Activated CD4-positive, alpha-beta T cell treated with anti-CD3 and anti-CD28 coated beads, Interleukin-2, Interleukin-4, amounts not matched to agents 100 ng/mL and 50 ng/mL, durations not matched to agents 16 hours and 8 hours (primary cell): ENCODE measurements at places on chromosomes 6 and 20.

GRCh38 chr6:103720393-103720792 lies 1139.3 kb downstream of the HACE1 start:
- no peak for DNase-seq

DNA sequence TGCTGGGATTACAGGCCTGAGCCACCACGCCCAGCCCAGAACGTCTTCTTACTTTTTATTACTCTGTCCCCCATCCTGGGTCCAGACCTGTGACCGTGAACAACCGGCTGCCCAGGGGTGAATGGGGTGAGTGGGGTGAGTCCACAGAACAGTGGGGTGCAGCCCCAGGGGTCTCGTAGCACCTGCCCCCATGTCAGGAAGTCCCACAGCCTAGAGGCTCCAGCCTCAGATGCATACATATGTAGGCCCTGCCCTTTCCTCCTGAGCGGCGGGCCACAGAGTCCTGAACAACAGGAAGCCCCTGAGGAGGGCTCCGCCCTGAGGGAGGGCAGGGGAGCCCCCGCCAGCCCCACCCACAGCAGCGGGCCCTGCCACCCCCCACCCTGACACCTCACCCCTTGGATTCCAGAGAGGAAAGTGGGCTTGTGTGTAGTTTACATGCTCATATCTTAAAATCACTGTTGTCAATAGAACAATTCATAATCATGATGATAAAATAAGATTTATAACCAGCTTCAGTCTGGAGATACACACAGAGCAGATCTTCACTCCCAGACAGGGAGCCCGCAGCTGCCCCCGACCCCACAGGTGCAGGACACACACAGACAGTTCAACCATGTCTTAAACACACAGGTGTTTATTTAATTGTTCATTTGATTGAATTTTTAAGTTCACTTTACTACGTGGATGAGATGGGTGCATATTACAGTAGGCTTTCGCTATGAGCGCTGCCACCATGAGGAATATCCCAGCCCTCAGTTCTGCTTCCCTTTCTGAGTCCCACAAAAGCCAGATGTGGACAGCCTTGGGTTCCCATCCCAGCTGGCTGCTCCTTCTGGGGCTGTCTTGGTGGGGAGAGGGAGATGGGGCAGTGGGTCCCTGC lies 12.4 kb upstream of the GMEB2 start:
- DNase-seq = peak; percentile 73

DNA sequence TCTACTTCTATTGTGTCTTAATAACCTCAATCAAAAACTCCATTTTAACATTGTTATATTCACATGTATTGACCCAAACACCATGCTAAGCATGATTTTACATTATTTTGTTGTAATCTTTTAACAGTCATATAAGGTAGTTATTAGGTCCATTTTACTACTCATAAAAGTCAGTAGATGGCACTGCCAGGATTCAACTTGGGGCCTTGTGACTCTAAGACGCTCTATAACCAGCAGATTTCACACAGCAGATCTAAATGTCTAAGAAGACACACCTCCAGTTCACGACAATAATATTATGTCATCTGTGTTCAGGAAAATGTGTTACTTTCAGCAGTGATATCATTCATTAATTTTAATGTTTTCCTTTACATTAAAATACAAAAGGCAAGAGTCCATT lies 88.0 kb downstream of the FRK start:
- no peak for DNase-seq

GRCh38 chr6:5990786-5991185 lies 15.9 kb downstream of the NRN1 start:
- no peak for DNase-seq

- no peak for DNase-seq
Measured at GRCh38 chr6:39178804-39179203, 50.5 kb downstream of the KCNK5 start.

- no peak for DNase-seq
Measured at GRCh38 chr6:25743868-25744267, 10.7 kb upstream of the SLC17A4 start.

DNA sequence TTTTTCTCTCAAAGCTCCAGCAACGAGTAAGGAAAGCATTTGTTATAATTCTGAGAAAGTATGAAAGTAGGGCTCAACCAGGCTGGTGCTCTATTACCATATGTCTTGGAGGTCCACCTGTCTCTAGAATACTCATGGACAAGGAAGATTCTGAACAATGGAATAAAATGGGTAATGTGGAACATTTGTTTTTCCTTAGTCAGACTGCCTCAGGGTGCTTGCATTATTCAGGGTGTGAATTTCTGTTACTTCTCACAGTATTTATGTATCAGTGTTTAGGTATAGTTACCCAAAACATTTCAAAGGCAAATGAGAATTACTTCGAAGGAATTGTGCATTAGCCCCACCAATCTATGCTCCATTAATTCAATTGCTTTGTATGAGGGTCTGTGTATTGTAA lies 586.2 kb upstream of the CITED2 start:
- no peak for DNase-seq

GRCh38 chr6:82693094-82693493 lies 329.5 kb downstream of the TPBG start:
- DNase-seq = no peak

DNA sequence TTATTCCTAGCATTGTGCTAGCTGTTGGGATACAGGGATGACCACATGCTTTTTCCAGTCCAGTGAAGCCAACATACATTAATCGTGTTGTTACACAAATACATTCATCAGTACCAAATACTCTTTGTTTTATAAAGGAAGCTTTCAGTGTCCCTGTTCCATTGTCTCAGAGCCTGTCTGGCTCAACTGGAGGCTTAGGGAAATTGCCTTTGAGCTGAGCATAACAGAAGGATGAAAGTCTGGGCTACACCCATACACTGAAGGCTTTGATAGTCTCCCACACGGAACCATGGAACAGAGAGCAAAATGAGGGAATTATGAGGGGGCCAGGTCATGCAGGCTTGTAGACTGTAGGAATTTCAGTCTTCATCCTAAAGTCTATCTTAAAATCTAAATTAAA lies 126.4 kb upstream of the KCNQ5 start:
- no peak for DNase-seq

DNA sequence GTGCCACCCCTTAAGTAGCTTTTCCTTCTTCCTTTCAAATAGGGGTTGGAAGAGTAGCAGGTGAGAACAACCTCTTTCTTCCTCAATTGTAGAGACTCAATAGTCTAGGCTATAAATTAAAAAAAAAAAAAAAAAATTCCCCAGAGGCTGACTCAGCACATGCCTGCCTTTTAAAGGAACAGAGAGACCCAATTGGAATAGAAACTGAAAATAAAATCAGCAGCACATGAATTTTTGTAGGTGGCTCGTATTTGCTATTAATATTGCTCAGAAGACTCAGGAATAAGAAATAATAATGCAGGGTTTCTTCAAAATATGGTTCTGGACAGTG lies 19.3 kb downstream of the TOP1 start:
- DNase-seq = peak; percentile 25

DNA sequence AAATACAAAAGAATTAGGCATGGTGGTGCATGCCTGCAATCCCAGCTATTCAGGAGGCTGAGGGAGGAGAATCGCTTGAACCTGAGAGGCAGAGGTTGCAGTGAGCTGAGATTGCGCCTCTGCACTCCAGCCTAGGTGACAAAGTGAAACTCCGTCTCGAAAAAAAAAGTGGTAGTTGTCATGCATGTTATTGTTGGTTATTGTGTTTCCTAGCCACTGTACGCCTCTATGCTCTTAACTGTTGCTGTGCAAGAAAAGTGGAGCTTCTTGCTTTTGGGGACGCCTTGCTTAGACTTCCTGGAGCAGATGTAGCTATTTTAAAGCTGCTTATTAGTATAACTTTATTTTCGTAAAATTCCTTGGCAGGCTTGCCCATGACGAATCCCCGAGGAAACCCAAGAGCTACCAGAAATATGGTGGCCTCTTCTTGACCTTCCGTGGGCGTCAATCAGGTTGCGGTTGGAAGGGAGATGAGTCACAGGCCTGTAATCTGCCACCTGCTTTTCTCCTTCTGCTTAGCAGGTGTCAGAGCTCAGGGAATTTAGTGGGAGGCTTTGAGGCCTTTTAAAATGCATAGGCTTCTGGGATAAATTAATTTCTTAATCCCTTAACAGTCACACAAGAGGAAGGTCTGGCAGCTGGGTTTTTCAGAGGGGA lies 17.3 kb downstream of the GABRR2 start:
- DNase-seq = peak; percentile 62

DNA sequence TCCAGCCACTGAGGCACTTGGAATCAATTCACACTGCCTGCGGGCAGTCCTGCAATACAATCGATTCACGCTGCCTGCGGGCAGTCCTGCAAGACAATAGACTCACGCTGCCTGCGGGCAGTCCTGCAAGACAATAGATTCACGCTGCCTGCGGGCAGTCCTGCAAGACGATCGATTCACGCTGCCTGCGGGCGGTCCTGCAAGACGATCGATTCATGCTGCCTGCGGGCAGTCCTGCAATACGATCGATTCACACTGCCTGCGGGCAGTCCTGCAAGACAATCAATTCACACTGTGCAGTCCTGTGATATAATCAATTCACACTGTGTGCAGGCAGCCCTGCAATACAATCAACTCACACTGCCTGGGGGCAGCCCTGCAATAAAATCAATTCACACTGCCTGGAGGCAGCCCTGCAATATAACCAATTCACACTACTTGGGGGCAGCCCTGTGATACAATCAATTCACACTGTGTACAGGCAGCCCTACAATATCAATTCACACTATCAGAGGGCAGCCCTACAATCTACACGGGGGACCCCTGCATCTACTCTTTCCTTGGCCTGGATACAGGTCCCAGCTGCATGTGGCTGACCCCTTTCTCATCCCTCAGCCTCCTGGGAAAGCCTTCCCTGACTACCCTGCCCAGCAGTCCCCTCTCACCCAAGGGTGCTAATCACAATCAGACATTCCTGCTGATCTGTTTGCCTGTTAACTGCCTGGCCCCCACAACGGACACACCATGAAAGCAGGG lies 10.4 kb downstream of the TAF4 start:
- DNase-seq = no peak

DNA sequence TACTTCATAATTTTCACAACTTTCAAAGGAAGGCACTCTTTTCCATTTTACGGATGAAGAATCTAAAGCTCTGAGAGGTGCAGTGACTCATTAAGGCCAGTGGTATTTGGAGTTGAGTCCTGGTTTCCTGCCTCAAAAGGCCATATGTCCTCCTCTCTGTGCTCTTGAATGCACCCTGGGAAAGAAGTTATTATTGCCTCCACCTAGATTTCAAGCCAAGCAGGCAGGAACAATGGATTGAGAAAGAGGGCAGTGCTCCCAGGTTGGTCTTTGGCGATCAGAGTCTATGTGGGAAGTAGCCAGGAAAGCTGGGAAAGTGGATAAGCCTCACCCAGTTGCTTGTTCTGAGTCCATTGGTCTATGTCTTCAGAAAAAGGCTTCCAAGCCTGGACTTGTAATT lies 165.0 kb downstream of the MAFB start:
- no peak for DNase-seq

DNA sequence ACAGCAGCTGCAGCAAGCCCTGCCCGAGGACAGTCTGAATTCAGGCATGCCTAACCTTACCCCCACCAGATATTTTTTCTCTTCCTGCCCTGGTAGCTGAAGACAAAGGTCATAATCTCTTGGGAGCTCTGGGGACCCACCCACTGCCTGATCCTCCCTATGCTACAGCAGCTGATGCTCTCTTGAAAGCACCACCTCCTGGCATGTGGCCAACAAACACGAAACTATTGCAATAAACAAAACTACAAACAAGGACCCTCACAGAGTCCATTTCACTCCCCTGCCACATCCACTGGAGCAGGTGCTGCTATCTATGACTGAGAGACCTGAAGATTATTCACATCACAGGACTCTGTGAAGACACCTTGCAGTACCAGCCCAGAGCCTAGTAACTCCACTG lies 238.5 kb upstream of the HS3ST5 start:
- no peak for DNase-seq

GRCh38 chr6:53347250-53347920 lies 1.4 kb downstream of the ELOVL5 start:
- peak; percentile 57 for DNase-seq

- DNase-seq = no peak
Measured at GRCh38 chr20:15805154-15805553, 768.1 kb downstream of the KIF16B start.

DNA sequence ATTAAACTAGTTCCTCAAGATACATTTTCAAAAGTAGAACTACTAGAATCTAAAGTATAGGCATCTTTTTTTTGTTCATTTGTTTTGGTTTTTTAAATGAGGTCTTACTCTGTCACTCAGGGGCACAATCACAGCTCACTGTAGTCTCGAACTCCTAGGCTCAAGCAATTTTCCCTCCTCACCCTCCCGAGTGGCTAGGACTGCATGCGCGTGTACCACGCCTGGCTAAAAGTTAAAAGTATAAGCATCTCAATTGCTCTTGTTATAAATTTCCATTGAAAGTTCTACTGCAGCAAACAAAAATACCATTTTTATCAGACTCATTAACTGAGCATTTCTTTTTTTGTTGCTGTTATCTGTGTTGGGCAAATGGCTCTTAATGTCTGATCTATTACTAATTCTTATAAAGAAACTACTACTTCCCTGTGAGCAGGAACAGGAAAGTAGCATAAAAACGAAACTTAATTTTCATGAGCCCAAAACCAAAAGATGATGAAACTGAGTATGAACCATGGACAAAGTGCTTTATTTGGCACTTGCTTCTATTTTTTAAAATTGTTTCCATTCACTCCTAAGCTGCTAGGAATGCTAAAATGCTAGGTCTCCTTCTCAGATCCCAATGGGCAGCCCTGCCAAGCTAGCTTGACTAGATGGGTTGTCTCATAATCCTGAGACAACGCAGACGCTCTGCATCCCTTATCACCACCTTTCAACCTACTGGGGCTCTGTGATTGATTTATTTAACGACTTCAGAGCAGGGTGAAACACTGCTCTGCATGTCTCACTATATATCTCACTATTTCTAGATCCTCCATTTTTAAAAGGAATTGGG lies 36.9 kb downstream of the TRPC4AP start:
- peak; percentile 68 for DNase-seq

DNA sequence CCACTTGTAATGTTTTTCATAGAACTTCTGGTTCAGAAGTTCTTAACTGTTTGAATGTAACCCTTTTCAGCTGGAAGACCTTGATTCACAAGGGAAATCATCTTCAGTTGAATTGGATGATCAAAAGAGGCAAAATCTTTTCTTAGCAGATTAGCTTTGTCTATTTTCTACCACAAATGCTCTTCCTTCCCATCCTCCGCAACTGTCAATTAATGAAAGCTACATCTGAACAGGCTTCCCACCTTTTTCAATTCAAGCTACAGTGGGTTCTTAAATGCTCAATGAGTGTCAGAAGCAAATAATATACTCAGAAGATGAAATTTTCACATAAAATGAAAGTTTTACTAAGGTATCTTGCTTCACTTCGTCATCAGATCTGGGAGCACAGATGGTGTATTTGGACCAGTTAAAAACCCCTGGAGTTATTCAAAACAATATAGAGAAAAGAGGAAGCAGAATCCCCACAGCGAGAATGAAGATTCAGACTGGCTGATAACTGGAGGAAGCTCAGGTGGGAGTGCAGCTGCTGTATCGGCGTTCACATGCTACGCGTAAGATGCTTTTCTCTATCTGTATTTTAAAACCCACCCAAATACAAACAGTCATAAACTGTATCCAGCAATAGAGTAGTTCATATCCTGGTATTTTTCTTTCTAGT lies 19.4 kb downstream of the QRSL1 start:
- DNase-seq = no peak

GRCh38 chr6:36131511-36132245 lies 1.4 kb downstream of the MAPK13 start:
- peak; percentile 82 for DNase-seq

GRCh38 chr6:111201244-111201554 lies 113.9 kb downstream of the SLC16A10 start:
- DNase-seq = no peak

GRCh38 chr6:11789744-11790143 lies 11.1 kb upstream of the ADTRP start:
- no peak for DNase-seq

GRCh38 chr6:52994839-52995088 lies 320 bp downstream of the GSTA4 start:
- no peak for DNase-seq
